ENCODE measurements at places on chromosomes 1 and 21.

DNA sequence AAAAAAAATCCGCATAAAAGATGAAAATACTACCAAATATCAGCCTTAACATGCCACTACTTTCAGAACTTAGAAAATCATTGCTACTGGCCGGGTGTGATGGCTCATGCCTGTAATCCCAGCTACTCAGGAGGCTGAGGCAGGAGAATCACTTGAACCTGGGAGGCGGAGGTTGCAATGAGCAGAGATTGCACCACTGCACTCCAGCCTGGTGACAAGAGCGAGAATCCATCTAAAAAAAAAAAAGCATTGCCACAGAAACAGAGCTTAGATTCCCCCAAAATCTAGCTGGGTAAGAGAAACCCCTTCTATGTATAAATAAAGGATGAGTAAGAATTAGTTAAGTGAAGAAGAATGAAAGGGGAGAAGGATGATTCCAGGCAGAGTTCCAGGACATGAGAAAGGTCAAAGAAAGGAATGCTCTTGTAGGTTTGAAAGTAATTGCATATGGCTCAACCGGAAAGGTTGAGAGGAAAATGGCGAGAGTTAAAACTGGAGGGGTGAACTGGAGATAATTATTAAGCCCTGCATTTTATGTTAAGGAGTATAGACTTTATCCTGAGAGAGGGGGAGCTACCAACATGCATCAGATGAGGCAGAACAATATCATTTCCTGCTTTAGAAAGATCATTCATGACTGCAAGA is 19.7 kb upstream of the NRDC start:
- DNase-seq = no peak

DNA sequence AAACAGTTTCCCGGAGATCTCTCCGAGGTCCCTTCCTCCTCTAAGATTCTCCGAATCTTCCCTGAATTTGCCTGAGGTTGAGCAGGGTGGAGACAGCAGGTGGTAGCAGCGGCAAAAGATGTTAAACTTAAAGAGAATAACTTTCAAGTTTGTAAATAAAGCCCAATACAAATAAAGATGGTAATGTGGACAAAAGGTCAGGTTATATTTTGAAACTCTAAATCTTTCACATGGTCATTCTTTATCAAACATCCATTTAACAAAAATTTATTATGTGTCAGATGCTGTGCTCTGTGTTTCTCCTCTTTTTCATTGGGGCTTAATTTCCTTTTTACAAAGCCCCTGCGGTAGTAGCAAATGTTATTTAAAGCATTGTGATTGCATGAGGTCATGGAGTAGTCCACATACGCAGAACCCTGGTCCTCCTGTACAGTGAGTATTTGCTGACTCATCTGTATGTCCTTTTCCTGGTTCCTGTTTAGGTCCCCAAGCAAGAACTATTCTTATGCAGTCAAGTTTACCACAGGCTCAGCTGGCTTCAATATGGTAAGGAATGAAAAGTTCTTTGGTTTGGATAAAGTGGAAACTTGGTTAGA is 119.2 kb downstream of the ITSN1 start:
- DNase-seq = no peak

GRCh38 chr1:206512058-206512850 is 4.9 kb downstream of the RASSF5 start:
- DNase-seq = no peak

- DNase-seq = no peak
These were observed 43.5 kb downstream of the CHML start for GRCh38 chr1:241596633-241597032.

DNA sequence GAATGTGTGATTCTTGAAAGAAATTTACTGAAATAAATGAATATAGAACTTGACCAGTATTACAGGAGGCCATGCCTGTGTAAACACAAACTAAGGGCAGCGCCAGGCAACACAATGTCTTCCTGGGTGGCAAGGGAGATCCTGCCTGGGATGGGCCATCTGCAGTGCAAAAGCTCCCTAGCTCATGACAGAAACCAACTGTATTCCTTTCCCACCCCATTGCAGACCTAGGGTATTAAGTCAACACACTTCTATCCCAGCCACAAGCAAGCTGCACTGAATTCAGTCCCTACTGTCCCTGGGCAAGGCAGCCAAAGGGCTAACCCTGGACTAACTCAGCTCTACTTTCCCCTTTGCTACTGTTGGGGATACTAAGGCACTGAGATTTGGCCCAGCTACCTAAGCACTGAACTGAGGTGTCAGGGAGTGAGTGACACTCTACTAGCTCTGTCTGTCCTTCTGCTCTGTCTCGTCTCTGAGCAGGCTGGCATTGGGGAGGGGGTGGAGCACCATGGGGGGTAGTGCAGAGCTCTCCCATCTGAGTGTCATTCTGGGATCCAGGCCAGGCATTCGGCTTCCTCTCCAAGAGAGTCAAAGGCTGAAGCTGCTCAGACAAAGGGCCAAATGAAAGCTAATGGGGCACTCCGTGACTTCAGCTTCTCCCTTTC is 2.5 kb downstream of the INKA2 start:
- DNase-seq = no peak

DNA sequence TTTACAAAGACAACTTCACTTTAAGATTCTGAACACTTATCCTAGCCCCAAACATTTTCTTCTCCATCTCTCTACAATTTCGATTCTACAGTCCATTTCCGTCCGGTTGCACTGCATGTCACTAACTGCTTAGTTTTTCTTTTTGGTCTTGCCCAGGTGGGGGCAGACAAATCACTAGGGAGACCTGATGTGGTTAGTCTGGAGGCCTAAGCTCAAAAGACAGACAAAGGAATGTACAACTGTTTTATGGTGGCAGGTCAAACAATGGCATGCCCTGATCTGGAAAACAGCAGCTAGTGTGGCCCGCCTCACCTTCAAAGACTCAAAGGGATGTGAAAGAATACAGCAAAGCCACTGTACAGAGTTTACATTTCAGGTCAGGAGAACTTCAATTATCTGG is 3.8 kb downstream of the ETV3 start:
- DNase-seq = no peak

DNA sequence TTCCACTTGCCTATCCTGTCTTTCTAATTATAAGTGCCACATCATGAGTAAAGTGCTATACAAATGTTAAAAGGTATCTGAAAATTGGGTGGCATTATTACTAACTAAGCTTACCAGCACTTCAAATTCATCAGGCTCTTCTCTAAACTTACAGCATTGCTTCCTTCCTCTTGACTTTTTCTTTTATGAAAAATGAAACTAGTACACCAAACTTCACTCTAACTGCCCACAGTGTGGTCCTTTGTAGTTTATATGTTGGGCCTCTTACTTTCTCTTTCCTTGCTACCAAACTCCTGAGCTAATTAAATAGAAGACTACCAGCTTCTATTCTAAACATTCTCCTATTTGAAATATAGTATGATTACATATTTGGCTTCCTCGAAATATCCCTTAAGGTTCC is 81.8 kb downstream of the NOTCH2 start:
- DNase-seq = no peak

DNA sequence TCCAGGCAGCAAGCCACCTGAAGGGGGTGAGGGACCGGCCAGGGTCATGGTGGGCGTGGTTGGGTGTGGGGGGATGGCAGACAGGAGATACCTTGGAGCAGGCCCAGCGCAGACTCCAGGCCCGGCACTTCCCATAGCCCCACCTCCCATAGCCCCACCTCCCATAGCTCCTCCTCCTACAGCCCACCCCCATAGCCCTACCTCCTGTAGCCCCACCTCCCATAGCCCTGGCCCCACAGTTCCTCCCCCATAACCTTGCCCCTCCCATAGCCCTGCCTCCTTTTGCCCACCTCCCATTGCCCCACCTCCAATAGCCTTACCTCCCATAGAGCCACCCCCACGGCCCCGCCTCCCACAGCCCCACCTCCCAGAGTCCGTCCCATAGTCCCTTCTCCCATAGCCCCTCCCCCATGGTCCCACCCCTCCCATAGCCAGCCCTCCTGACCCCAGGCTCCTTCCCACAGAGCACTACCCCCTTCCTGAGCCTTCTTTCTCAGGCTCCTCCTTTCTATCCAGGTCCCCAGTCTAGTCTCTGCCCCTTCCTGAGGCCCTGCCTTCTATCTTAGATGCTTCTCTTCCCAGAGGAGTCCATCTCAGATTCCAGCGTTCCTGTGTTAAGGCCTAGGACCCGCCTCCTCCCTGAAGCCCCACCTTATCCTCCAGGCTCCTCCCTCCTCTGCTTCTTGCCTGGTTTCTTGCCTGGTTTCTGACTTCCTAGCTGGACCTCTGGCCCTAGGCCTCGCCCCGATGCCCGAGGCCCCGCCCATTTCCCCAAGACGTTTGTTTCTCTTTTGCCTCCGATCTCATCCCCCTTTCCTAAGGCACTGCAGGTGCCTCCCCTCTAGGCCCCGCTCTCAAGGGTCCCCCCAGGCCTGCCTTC is 46.8 kb downstream of the PTPRU start:
- peak; percentile 66 for DNase-seq

- no peak for DNase-seq
These were observed 113.1 kb upstream of the GRIK3 start for GRCh38 chr1:37147392-37147831.

DNA sequence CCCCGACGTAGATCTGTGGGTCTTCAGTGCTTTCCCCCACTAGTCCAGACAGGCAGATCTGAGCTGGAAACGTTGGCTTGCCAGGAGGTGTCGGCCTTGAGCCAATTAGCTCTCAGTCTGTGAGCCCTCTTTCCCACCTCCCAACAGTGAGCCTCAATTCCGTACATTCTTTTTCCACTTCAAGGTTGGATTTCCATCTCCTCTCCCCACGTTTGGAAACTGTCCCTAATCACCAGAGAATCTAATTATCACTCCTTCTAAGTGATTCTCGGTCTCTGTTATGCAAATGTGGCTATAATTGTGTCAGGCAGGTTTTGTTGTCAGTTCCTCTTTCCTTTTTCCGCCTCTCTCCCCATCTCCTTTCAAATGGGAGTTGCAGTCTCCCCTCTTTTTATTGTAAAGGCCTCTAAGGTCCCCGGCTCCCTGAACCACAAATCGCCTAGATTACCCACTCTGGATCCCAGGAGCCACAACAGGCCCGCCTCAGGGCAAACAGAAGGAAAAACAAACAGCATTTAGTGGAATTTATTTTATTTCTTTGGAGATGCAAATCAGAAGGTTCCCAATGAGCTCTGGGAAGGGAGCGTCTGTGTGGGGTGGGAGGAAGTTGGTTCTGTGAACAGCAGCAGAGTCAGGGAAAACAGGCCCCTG is 29.4 kb upstream of the LRRN2 start:
- DNase-seq = peak; percentile 80

GRCh38 chr1:220813013-220813412 is 26.3 kb downstream of the MTARC1 start:
- no peak for DNase-seq

DNA sequence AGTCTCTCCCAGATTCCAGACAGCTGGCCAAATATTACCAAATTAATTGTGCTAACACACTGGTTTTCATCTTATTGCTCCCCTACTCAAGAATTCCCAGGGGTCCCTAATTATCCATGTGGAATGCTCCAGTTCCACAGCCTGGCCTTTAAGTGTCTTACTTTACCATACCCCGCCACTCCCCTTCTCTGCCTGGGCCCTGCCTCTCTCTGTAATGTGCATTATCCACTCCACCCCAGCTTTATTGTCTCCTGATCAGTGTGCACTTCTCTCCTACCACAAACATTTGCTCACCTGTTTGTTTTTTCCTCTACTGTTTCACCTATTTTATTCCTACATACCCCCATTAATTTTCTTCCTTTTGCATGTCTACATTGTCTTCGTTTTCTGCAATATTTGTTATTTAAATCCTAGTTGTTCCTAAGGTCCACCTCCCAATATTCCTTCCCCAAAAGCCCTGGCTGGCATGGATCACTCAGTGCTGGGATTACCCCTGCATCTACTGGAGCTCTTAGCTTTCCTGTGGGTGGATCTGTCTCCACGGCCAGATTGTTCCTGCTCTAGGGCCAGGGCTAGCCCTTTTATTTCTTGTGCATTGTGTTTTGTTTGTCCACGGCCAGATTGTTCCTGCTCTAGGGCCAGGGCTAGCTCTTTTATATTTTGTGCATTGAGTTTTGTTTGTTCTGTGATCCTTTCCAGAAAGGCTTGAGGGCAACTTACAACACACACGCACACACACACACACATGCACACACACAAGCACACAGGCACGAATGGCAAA is 33.4 kb upstream of the ATP1B1 start:
- no peak for DNase-seq

GRCh38 chr1:55259911-55260609 is 44.9 kb upstream of the USP24 start:
- DNase-seq = no peak

DNA sequence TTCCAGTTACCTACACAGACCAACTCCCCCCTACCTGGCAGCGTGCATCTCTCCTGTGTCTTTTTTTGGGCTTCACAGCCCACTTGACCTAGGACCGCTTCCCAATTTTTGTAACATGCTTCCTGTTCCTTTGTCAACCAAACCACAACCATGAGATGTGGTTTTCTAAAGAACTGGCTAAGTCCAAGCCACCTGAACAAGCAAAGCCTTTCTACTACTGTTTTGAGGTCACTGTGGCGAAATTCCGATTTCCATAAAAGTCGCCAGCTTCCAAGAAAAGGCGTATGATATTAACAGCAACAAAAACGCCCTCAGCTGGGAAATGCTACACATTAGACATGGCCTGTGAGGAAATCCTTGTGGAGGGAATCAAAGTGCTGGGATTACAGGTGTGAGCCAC is 12.7 kb upstream of the AK2 start:
- DNase-seq = no peak

- DNase-seq = no peak
These were observed 15.7 kb downstream of the GPR157 start for GRCh38 chr1:9112961-9113880.

- no peak for DNase-seq
These were observed 87.1 kb downstream of the SELENOF start for GRCh38 chr1:86826856-86827255.

- DNase-seq = no peak
These were observed 33.0 kb downstream of the PIK3C2B start for GRCh38 chr1:204461331-204462228.

DNA sequence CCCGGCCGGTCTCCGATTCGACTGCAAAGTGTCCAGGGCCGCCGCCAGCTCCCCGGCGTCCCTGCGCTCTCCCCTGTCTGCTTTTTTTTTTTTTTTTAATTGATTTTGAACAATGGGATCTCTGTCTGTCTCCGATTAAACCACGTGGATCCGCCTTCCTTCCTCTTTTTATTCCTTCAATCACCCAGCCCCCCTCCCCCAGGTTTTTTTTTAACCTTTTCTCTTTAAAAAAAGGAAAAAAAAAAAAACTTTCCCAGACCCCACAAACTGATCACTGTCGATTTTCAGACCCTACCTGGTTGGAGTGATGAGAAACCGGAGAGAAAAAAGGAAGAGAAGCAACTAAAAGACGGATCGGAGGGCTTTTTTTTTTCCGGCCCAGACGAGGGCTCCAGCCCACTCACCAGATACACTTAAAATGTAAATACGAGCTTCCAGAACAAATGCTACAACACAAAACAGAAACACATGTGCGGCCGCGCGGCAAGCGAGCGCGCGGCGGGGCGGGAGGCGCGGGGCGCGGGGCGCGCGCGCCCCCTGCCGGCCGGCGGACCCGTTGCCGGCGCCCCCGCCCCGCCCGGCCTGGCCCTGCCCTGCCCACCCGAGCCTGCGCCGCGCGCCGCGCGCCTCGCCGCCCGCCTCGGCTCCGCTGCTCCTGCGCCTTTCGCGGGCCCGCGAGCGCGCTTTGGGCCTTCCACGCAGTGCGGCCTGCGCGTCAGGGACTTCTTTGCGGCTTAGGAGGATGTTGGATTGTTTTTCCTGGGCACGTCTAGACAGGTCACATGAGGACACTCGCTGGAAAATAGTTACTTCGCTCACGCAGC is at the start of gene RCC2:
Gene RCC2 (minus strand): TSS at position 428 of the 824 bp plus-strand sequence. CDS start 1,163 bp downstream, outside the sequence.
- peak; percentile 96 for DNase-seq

- DNase-seq = no peak
These were observed 29.6 kb downstream of the CXADR start for GRCh38 chr21:17542371-17543011.

- DNase-seq = no peak
These were observed 8.2 kb upstream of the MYOM3 start for GRCh38 chr1:24119859-24120756.

GRCh38 chr1:109228167-109228566 is 14.4 kb downstream of the SARS1 start:
- no peak for DNase-seq
